ENCODE measurements at places on chromosomes 6 and 20. TPM values are rescaled to one million over a fixed set of nuclear protein-coding genes. Genes with fewer than 3 reads are reported as not detected.

GRCh38 chr6:5967594-5967993 is 39.1 kb downstream of the NRN1 start:
- DNase-seq = no peak

GRCh38 chr6:151060766-151061531 is 178.8 kb upstream of the AKAP12 start:
- DNase-seq = no peak

GRCh38 chr20:62952373-62952967 is at the start of gene SLC17A9:
Gene SLC17A9 (plus strand): TSS chr20:62952709. CDS start chr20:62952831, 122 bp downstream.
- DNase-seq = peak; percentile 69

GRCh38 chr6:5351552-5352210 is 90.4 kb downstream of the FARS2 start:
- no peak for DNase-seq

GRCh38 chr6:148898376-148899014 is 151.7 kb downstream of the UST start:
- no peak for DNase-seq

DNA sequence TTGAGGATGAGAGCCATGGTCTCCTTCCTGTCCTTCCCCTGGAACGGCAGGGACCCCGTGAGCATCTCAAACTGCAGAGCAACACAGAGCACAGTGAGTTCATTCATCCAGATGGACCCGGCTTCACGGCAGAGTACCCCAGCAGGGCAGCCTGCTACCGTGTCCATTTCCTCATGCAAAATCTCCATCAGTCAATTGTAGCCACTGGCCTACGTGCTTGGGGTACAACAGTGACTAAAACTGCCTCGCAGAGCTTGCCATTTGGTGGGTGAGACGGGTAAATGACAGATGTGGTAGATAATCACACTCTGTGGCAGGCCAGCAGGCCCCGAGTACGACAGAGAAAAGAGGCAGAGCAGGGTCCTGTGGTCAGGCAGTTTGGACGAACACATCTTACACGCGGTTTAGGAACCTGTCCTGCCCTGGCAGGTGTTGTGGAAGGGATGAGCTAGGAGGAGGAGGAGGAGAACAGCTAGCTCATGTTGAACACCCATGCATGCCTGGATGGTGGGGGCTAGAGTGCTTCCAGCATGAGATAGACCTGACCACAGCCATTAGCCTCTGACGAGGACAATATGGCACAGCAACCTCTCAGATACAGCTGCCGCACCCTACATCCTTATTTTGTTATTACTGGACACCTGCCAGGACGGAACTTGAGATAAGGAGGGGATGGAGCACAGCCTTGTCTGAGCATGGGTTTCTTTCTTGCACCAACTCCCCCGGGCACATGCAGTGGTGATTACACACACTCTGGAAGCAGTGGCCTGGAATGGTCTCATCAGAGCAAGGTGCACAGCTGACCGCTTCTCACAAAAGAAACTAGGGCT is 95.6 kb downstream of the RAMACL start:
- peak; percentile 86 for DNase-seq

- DNase-seq = peak; percentile 29
Observed at GRCh38 chr20:62751551-62752150, 43.0 kb downstream of the NTSR1 start.

Gene LZTS3
- total RNA-seq = 3.4 TPM

Gene DDO
- total RNA-seq = 5.5 TPM

Gene PRSS16
- total RNA-seq = not detected

Gene CLIC5
- total RNA-seq = 0.10 TPM

Gene DCBLD1
- total RNA-seq = 23.9 TPM

Gene FILIP1
- total RNA-seq = not detected

Gene CASS4
- 2.5 TPM for total RNA-seq
